ENCODE measurements at places on chromosomes 7 and 10.

GRCh38 chr10:112141292-112141691 is 42.3 kb downstream of the GPAM start:
- DNase-seq = no peak

DNA sequence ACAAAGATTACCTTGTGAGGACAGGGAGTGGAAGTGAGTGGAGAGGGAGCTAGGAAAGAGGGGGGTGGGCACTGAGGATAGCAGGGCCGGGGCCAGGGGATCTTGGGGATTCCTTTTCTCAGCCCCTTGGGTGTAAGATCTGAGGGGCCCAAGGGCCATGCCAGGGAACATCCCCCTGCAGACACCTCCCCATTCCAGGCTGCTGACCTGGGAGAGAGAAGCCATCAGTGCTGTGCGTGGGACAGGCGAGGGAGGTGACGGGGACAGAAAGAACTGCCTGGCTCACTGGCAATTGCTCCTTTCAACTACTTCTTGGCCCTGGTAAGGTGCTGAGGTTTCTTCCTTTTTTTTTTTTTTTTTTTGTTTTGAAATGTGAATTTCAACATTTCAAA is 12.0 kb upstream of the BTBD16 start:
- DNase-seq = no peak

- DNase-seq = no peak
Observed at GRCh38 chr7:103141753-103142404, 7.0 kb downstream of the NAPEPLD start.

DNA sequence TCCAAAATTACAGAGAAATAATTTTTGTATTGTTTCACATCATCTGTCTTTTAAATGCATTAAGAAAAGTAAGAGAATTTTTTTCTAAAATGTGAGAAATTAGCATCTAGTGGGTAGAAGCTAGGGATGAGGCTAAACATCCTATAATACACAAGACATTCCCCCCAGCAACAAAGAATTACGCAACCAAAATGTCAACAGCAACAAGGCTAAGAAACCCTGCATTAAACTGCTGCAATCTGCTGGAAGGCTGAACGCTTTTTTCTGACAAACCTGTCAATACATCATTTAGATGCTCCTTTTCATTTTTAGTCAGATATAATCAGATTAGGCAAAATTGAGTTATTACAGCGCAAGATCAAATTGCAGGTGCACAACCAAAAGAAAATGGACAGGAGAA is 162.2 kb downstream of the C1GALT1 start:
- DNase-seq = no peak

DNA sequence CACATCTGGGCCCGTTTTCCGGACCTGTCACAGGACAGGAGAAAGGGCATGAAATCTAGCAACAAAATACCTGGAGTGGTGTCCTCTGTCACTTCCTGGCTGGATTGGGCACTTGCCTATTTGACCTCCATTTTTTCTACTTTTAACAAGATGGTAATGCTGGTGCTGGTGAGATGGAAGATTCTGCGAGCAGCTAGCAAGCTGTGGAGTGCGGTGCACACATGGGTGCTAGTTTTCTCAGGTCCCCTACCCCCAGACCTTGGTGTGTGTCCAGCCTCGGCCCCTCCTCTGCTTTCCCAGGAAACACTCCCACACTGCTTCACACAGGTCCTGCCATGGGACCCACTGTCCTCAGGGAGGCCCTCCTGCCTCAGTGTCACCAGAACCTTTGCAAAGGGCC is 87.7 kb downstream of the WDR11 start:
- DNase-seq = no peak

- no peak for DNase-seq
Observed at GRCh38 chr10:45063591-45064231, 63.0 kb downstream of the ZNF22 start.

DNA sequence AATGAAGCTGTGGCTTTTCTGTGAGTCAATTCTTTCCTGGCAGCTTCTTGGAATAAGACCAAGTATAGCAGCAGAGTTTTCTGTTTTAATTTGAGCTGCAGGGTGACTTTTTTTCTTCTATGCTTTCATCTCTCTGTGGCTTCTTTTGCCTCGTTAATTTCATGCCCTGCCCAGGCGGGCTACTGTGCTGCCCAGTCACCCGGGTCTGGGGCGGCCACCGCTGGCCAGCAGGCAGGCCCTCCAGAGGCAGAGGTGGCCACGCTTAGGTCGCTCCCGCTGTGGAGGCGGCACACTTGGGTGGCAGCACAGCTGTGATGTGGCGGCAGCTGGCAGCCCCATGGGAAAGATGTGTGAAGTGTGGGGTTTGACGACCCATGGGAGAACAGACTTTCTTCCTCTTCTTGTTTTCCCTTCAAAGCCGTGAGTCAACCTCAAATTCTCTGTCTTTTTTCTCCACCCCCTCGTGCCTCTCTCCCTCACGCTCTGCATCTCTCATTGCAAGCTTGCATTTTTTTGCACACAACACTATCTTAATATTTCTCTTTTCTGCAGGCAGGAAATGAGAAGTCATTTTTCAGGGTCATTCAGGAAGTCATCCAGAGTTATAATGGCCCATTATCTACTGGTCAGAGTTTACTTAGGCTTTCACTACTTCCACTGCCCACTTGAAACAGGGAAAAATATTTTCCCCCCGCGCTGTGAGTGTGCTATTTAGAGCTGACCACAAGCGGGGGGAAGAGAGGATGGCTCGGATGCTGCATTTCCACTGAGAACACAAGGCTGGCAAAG is 67.8 kb downstream of the EGFR start:
- DNase-seq = no peak

DNA sequence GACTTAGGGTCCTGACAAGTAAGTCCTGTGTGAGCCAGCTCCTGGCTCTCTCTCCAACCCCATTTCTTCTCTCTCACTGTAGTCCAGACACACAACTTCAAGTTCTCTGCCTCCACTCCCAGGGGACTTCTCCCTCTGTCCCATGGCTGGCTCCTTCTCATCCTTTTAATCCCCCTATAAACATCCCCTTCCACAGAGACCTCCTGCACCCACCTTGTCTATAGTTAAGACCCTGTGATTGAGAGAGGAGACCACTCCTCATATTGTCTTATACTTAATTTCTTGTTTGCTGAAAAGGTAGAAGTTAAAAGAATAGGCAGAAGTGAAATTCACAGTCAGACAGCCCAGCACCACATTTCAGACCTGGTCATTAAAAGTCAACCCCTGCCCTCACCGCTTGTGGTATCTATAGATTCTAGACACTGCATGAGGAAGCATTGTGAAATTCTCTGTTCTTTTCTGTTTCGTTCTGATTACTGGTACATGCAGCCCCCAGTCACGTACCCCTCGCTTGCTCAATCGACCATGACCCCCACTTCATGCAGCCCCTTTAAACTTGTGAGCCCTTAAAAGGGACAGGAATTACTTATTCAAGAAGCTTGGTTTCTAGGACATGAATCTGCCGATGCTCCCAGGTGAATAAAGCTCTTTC is 125.6 kb upstream of the FRMD4A start:
- no peak for DNase-seq

DNA sequence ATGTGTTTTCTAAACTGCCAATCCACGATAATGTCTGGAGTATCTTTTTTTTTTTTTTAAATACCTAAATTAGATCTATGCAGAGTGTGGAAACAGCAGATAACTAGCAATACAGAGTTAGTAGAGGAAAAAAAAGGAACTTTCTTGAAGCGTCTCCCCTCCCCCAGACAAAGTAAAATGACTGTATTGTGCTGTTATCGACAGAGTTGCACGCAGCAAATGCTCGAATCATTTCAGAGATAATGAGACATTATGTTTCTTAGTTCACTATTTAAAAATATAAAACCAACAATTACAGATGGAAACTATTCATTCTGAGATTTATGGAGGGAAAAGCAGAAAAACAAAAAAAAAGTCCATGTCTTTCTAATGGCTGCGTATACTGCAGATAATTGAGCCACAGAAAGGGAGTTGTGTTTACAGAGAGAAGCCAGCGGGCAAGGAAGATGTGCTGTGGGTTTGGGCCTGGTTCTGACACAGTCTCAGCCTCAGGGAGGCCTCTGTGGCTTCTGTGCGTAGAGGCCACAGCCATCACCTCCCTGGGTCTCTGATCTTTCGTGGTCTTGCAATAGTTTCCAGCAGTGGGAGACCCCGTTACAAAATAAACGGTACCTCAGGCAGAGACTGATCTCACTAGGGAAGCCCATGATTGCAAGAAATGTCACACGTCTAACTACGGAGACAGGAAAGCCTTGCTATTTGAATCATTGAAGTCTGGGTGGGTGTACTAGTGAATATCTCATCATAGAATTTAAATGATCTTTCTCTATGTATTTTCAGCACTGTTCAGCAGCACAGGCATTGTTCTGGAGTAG is 19.1 kb upstream of the KLF6 start:
- DNase-seq = no peak

DNA sequence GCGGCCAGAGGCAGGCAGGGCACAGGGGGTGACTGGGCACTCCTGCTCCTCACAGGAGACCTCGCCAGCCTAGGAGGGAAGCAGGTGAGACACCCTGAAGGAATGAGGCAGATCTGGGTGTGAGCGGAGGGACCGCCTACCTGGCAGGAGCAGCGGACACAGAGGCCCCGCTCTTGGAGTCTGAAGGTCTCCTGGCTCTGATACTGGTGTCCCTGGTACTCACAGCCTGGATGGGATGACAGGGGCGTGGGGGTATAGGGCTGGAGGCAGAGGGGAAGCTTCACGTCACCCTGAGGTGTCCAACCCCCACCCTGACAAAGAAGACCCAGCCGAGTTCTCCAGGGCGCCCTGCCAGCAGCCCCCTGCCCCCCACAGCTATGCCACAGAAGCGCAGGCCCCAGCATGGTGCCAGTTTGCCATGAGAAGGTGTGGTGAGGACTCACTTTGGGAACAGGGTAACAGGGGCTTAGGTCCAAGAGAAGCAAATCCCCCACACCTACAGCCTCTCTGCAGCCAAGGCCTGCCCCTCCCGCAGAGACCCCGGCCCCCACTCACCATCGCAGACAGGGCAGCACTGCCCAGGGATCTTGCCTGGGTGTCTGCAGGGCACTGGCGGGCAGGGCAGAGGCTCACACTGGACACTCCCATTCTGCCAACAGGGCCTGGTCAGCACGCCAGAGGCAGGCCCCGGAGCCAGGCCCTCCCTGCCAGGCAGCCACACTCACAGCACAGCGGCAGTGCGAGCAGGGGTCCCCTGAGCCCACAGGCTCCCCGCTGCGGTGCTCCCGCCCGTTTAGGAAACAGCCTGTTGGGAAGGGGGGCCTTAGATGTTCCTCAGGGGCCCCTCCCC is 17.0 kb downstream of the KCP start:
- DNase-seq = no peak

DNA sequence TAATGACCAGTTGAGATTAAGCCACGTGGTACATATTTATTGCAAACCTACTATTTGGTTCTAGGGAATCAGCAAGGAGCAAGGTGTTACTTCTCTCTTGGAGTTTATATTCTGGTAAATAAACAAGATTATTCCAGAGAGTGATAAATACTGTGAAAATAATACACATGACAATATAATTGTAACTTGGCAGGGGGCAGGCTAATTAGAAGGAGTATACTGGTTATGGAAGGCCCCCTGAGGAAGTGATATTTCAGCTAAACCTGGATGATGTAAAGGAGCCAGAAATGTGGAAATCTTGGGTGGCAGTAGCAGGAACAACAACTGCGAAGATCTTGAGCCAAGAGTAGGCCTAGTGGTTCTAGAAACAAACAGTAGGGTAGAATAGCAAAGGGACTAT is 111.8 kb downstream of the SDK1 start:
- DNase-seq = no peak

DNA sequence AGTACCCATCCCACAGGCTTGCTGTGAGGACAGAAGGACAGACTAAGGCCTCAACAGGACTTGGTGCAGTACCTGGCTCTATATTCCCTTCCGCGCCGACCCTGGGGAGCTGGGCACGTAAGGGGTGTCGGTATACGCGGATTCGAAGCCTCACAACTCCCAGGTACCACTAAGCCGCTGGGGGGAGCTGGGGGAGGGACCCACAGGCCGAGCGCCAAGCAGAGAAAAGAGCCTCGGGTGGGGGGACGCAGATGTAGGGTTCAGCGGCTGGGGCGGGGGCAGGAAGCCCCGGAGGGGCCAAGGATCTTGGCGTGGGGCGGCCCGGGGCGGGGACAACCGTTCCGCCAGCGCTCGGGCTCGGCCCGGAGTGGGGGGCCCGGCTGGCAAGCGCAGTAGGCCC is 126.4 kb upstream of the ZNF746 start:
- DNase-seq = peak; percentile 43

DNA sequence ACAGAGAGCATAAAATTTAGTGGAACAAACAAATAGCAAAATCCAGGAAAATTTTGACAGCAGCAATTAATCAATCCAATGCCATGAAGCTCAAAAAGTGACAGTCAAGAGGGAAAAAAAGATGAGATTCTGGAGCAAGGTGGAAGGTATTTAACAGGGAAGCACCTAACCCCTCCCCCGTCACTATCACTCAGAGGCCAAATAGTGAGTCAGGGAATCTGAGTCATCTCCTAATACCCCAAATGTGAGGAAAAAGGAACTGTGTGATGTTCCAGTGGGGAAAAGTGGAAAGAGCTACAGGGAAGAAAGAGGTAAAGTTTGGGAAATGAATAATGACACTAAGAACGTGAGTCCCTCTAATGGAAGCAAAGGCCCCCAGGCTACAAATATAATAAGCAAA is 113.2 kb upstream of the PHF14 start:
- no peak for DNase-seq

GRCh38 chr10:22615819-22616499 is 98.4 kb downstream of the PIP4K2A start:
- DNase-seq = no peak
